ENCODE measurements at places on chromosomes 13 and 19.

DNA sequence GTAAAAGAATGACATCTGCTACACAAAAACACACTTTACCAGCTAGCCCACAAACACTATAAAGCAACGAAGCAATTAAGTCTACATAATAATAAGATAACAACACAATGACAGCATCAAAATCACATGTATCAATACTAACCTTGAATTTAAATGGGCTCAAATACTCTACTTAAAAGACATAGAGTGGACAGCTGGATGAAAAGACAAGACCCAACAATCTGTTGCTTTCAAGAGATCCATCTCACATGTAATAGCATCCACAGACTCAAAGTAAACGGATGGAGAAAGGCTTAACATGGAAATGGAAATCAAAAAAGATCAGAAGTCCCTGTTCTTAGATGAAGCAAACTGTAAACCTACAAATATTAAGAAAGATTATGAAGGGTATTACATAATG is 2175.9 kb downstream of the PCDH9 start:
- no peak overlapping the region for H3K4me3 ChIP-seq
- H3K27me3 ChIP-seq, result no peaks in the 10 kb centered on the region
- no peak for DNase-seq
- no peak overlapping the region for H3K27ac ChIP-seq
- H3K36me3 ChIP-seq, result no peaks in the 10 kb centered on the region
- no peaks in the 10 kb centered on the region for H3K4me1 ChIP-seq

- H3K4me1 ChIP-seq, result peaks cover 6% of the 10 kb centered on the region
- H3K4me3 ChIP-seq, result no peak overlapping the region
- DNase-seq, result no peak
- H3K36me3 ChIP-seq, result peaks cover 2% of the 10 kb centered on the region
- peaks cover 35% of the 10 kb centered on the region for H3K27me3 ChIP-seq
Observed at GRCh38 chr13:73662833-73663232, 471.4 kb downstream of the KLF12 start.

GRCh38 chr19:28465371-28466086 is 747.4 kb downstream of the UQCRFS1 start:
- H3K4me1 ChIP-seq, result peaks cover 36% of the 10 kb centered on the region
- no peak overlapping the region for H3K27ac ChIP-seq
- no peak overlapping the region for H3K4me3 ChIP-seq

DNA sequence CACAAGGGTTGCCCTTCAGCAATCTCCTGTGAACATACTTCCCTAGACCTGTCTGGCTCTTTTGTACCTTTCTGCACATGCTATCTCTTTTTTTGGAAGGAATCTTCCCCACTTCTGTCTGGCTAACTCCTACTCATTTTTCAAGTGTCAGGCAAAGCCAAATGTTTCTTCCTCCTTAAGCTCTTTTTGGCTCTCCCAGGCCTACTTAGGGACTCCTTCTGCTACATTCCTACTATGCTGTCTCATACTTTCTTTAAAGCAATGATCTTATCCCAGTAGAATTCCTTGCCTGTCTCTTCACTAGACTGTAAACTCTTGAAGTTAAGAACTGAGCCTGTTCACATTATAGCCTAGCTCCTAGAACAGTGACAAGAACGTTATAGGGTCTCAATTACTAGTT is 114.9 kb upstream of the WASF3 start:
- H3K27ac ChIP-seq, result no peak overlapping the region
- H3K36me3 ChIP-seq, result no peaks in the 10 kb centered on the region
- H3K4me3 ChIP-seq, result no peak overlapping the region
- no peak for DNase-seq
- H3K27me3 ChIP-seq, result peaks cover 34% of the 10 kb centered on the region

DNA sequence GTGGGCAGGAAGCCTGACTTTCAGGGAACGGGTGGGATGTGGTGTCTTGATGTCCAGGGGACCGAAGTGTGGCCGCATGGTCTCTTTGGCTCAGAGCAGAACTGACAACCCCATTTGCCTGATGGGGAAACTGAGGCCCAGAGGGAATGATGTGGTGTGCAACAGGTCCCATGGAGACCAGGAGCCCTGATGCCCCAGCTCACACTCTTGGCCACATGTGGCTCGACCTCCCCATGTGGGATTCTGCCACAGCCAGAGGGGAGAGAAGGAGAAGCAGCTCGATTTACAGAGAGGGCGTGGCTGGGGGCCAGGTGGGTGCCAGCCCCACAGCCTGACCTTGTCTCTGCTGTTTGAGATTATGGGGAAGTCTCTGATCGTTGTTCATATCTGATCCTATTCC is 128.1 kb downstream of the TEX29 start:
- no peak for DNase-seq
- H3K27me3 ChIP-seq, result peaks cover 65% of the 10 kb centered on the region
- H3K36me3 ChIP-seq, result no peaks in the 10 kb centered on the region
- no peak overlapping the region for H3K27ac ChIP-seq
- H3K4me1 ChIP-seq, result no peaks in the 10 kb centered on the region

- peaks cover 28% of the 10 kb centered on the region for H3K4me1 ChIP-seq
- H3K36me3 ChIP-seq, result no peaks in the 10 kb centered on the region
- no peaks in the 10 kb centered on the region for H3K27me3 ChIP-seq
- no peak overlapping the region for H3K27ac ChIP-seq
- no peak for DNase-seq
Observed at GRCh38 chr13:21333186-21333585, 125.9 kb downstream of the ZDHHC20 start.

GRCh38 chr13:108629181-108629752 is at the start of gene MYO16:
Gene MYO16 (plus strand): TSS chr13:108629611. CDS start chr13:108629845, 234 bp downstream.
- H3K36me3 ChIP-seq, result no peaks in the 10 kb centered on the region
- DNase-seq, result no peak
- H3K4me3 ChIP-seq, result no peak within 1 kb of the TSS
- H3K4me1 ChIP-seq, result peaks cover 2% of the 10 kb centered on the region
- no peak within 1 kb of the TSS for H3K27ac ChIP-seq

DNA sequence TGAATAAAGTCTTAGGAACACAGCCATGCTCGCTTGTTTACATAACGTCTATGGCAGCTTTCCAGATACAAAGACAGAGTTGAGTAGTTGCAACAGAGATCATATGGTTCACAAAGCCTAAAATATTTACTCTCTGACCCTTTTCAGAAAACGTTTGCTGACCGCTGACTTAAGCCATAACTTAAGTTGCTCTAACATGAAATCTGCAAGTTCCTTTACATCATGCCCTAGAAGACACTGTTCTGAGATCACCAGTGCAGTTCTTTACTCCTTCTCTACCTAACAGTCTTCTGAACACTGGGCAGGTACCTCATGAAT is 166.4 kb downstream of the DCLK1 start:
- H3K4me1 ChIP-seq, result no peaks in the 10 kb centered on the region
- no peak overlapping the region for H3K27ac ChIP-seq
- no peaks in the 10 kb centered on the region for H3K27me3 ChIP-seq
- H3K36me3 ChIP-seq, result no peaks in the 10 kb centered on the region
- H3K4me3 ChIP-seq, result no peak overlapping the region

DNA sequence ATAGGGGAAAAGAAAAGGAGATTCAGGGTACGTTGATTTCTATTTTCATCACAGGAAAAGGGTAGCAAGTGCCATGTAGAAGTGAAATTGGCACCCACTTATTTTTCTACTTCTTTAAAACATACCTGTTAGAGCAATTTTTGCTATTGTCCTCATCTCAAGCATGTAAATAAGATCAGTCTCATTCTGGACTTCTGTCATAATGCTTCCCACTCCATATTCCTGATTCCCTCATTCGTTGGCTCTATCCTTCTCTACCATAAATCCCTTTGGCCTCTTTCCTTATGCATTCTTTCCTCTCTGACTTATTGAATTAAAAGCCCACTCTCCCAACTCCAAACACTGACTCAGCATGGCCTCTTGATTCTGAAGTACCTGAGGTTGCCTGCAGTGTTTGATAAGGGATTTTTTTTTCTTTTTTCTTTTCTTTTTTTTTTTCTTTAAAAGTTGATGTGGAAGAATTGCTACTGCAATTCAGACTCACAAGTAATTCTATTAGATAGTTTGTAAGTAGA is 465.7 kb downstream of the SLITRK6 start:
- H3K27ac ChIP-seq, result no peak overlapping the region
- H3K27me3 ChIP-seq, result no peaks in the 10 kb centered on the region
- no peak for DNase-seq
- no peak overlapping the region for H3K4me3 ChIP-seq
- no peaks in the 10 kb centered on the region for H3K36me3 ChIP-seq

- H3K27me3 ChIP-seq, result peaks cover 98% of the 10 kb centered on the region
- no peak overlapping the region for H3K4me3 ChIP-seq
- no peak overlapping the region for H3K27ac ChIP-seq
- peaks cover 9% of the 10 kb centered on the region for H3K4me1 ChIP-seq
- H3K36me3 ChIP-seq, result peaks cover 8% of the 10 kb centered on the region
Observed at GRCh38 chr13:94703721-94704314, 8.5 kb downstream of the SOX21 start.

- no peaks in the 10 kb centered on the region for H3K4me1 ChIP-seq
- no peak overlapping the region for H3K27ac ChIP-seq
- no peak overlapping the region for H3K4me3 ChIP-seq
- no peaks in the 10 kb centered on the region for H3K36me3 ChIP-seq
Observed at GRCh38 chr13:93183302-93183701, 43.3 kb upstream of the GPC6 start.

GRCh38 chr13:48712141-48712540 is 58.4 kb downstream of the CYSLTR2 start:
- peaks cover 5% of the 10 kb centered on the region for H3K4me1 ChIP-seq
- H3K36me3 ChIP-seq, result no peaks in the 10 kb centered on the region
- no peak for DNase-seq
- H3K27ac ChIP-seq, result no peak overlapping the region

- no peak overlapping the region for H3K4me3 ChIP-seq
- H3K4me1 ChIP-seq, result no peaks in the 10 kb centered on the region
- H3K27ac ChIP-seq, result no peak overlapping the region
Observed at GRCh38 chr13:37870895-37871550, 1.5 kb upstream of the TRPC4 start.

DNA sequence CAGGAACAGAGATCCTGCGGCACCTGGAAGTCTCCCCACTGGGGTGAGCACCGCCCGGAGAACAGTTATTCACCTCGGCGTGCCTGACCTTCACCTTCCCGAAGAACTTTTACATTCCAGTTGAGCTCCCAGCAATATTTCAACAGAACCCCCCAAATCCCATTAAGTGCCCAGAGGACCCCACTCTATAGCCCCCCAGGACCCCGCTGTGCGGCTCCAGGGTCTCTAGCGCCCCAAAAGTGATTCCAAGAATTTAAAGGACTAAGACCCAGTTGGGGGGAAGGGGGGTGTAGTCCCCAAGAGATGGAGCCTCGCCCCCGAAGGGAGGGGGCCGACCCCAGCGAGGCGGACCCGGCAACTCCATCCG is 480 bp downstream of the GPR108 start:
- H3K27me3 ChIP-seq, result no peaks in the 10 kb centered on the region
- peak overlapping the region; percentile 100 for H3K27ac ChIP-seq
- no peak for DNase-seq
- H3K4me3 ChIP-seq, result peak overlapping the region; percentile 89
- peaks cover 23% of the 10 kb centered on the region for H3K36me3 ChIP-seq

DNA sequence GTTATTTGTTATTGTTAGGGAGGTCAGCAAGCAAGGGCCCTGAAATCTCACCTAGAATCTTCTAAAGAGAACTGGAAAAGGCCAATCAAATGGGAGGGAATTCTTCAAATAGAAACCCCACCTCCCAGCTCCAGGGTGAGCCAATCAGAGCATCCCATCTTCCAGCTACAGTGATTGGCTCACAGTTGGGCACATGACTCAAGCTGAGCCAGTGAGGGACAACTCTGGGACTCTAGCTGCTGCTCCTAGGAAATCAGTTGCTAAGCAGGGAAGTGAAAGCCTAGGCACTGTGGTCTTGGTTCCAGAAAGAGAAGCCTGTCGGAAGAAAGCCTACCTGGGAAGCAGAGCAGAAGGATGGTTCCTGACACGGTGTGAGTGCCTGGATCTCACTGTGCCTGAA is 13.4 kb downstream of the TM6SF2 start:
- H3K4me3 ChIP-seq, result no peak overlapping the region
- peaks cover 83% of the 10 kb centered on the region for H3K27me3 ChIP-seq
- no peaks in the 10 kb centered on the region for H3K36me3 ChIP-seq
- peaks cover 8% of the 10 kb centered on the region for H3K4me1 ChIP-seq
